ENCODE measurements at places on chromosomes 6 and 20.

DNA sequence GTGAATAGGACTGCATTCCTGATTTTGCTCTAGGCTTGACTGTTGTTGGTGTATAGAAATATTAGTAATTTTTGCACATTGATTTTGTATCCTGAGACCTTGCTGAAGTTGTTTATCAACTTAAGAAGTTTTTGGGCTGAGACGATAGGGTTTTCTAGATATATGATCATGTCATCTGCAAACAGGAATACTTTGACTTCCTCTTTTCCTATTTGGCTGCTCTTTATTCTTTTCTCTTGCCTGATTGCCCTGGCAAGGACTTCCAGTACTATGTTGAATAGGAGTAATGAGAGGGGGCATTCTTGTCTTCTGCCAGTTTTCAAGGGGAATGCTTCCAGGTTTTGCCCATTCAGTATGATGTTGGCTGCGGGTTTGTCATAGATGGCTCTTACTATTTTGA is 13.4 kb downstream of the HLA-DOB start:
- no peak for DNase-seq

DNA sequence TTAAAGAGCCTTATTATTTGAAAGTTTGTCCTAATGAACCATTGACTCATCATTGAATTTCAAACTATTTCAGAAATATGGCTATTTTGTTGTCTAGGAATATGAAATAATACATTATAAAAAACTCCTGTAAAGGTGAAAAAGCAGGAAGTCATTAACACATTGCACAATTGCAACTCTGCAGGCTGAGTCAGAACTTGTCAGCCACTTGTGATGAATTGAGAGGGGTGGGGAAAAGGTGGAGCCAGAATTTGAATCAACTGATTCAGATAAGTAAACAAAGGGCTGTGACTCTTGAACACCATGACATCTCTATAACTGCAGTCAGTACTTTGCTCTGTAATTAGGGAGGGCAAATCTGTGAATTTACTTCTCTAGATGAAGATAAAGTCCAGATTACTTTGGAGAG is 6.0 kb downstream of the C6orf141 start:
- no peak for DNase-seq

GRCh38 chr20:16575390-16576140 is 2.3 kb upstream of the KIF16B start:
- DNase-seq: no peak

- no peak for DNase-seq
Observed at GRCh38 chr6:28353356-28353755, 3.6 kb downstream of the ZKSCAN3 start.

- DNase-seq: no peak
Observed at GRCh38 chr6:138498629-138499302, 528 bp downstream of the NHSL1 start.

GRCh38 chr6:170251776-170252571 is 38.9 kb downstream of the DLL1 start:
- no peak for DNase-seq

DNA sequence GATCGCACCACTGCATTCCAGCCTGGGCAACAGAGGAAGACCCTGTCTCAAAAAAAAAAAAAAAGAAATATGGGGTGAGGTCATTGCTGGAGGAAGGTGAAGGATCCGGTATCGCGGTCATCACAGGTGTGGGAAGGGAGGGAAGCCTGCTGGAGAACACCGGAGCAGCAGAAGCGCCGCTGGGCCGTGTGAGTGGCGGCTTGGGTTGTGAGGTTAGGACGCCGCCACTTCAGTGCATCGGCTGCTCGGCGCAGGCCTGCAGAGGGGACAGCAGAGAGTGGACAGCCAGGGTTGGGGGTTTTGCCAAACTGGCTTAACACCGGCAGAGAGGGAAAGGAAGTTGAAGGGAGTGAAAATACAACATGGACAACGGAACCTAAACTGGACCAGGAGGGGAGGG is 5.4 kb downstream of the TLDC2 start:
- DNase-seq: no peak

- DNase-seq: no peak
Observed at GRCh38 chr6:128538763-128539162, 18.4 kb upstream of the PTPRK start.

- DNase-seq: no peak
Observed at GRCh38 chr20:37415118-37416085, 69.5 kb downstream of the SRC start.

DNA sequence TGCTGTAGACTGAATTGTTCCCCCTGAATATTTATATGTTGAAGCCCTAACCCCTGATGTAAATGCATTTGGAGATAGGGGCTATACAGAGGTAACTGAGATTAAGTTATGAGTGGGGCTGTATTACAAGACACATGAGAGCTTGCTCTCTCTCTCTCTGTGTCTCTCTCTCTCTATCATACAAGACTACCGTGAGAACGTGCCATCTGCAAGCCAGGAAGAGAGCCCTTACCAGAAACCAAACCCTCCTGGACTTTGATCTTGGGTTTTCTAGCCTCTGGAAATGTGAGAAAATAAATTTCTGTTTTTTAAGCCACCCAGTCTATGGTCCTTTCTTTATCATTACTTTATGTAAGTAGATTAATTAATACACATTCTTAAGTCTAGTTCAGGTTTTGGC is 249.3 kb upstream of the MAN1A1 start:
- DNase-seq: no peak

DNA sequence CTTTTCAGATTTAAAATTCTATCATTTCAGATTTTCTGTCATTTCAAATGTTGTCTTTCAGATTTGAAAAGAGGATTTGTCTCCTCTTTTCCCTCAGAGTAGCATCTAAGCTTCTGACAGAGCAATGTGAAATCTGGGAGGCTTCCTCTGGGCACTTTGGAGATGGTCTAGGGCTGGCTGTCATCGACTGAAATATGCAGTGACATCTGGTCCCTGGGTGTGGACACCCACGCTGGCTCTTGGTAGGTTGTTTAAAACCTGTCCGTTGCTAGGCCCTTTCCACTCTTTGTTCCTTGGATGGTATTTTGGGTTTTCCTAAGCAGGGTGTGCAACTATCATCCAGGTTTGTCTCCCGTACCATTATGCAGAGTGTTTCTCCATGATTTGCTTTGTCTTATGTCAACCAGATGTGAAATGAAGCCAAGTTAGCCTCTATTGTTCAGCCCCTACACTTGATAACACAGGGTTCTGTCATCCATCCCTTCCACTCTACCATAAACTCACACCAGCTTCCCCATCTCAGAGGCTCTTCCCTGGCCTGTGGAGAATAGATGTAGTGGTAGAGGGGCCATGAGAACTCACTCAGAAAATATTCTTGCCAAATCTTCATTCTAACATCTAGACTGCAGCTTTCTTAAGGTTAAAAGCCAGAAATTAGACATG is 5.0 kb upstream of the VIP start:
- DNase-seq: no peak

DNA sequence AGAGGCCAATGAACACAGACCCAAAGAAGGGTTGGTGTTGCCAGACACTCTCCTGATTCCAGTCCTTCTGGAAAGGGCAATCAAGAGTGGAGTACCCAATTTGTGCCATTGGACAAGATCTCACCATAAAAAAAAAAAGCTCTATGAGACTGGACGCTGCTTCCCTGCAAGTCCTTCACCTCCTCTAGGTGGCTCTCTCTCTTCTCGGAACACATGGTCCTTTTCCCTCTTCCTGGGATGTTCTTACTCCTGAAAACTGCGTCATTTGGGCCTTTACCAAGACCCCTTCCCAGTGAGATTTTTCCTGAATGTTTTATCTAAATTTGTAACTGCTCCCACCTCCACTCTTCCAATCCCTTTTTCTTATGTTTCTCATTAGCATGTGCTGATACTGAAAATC is 280.8 kb downstream of the FOXA2 start:
- no peak for DNase-seq

- DNase-seq: no peak
Observed at GRCh38 chr6:137045222-137045789, 541 bp upstream of the IL20RA start.

DNA sequence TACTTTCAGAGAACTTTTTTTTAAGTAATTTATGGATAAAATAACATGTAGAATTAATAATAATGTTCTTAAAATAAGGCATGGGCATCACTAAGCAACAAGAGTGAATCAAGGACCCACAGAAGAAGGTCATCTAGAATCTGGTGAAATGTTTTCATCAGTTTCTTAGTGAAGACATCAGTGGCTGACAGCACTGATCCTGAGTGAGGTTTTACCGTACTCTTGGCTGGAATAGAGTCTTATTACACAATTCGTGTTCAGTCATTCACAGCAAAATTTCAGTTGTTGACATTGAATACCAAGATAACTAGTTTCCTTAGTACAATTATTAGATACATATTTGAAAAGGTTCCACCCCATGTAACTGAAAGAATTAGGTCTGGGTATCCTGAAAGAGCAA is 140.4 kb downstream of the C6orf58 start:
- DNase-seq: no peak

- DNase-seq: no peak
Observed at GRCh38 chr6:22737331-22737730, 168.0 kb downstream of the HDGFL1 start.

All from forelimb muscle (tissue), 1 donor.